Fibroblast of pulmonary artery (primary cell): ENCODE measurements at places on chromosomes 2 and 18.
A peak's percentile ranks its signal among the peaks of the same experiment; 100 is the strongest.

- DNase-seq: peak; percentile 13
These were observed 125.4 kb downstream of the TPO start for GRCh38 chr2:1538663-1539062.

GRCh38 chr2:149931486-149931885 is 343.9 kb upstream of the MMADHC start:
- no peak for DNase-seq

DNA sequence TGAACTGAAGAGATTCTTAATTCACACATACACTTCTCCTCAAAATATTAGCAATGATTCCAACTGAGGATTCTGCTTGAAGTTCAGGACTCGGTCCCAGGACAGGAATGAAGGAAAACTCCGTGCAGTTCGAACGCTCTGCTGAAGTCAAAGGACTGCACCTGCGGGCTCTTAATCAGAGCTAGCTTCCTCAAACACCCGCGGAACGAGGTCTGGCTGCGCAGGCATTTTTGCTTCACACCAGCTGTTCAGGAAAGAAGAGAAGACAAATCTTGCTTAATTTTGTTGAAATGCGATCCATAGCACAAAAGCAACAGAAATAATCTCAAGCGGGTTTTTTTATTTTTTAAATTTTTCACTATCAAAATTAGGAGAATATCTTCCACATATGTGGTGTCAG is 175.6 kb downstream of the LAMA1 start:
- DNase-seq: no peak

GRCh38 chr2:219133976-219134375 is 26.6 kb downstream of the NHEJ1 start:
- no peak for DNase-seq

GRCh38 chr2:235858881-235859280 is 309.3 kb downstream of the GBX2 start:
- DNase-seq: no peak

- no peak for DNase-seq
These were observed 33.0 kb downstream of the FTCDNL1 start for GRCh38 chr2:199818026-199818425.

DNA sequence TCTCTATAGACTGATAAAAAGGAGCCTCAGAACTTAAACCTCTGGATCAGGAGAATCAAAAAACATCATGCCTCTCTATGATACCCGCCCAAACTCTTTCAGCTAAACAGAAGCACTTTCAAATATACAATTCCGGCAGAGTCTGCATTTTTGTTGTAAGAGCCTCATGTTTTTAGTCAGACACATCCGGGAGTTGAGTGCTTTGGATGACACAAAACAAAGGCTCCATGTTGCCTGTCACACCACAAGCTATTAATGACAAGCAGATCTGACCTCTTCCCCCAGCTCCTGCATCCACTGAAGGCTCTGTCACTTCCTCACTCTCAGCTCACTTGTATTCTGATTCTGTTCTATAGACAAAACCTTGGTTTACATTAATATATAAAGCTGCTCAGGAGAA is 33.2 kb downstream of the SLC38A11 start:
- no peak for DNase-seq

DNA sequence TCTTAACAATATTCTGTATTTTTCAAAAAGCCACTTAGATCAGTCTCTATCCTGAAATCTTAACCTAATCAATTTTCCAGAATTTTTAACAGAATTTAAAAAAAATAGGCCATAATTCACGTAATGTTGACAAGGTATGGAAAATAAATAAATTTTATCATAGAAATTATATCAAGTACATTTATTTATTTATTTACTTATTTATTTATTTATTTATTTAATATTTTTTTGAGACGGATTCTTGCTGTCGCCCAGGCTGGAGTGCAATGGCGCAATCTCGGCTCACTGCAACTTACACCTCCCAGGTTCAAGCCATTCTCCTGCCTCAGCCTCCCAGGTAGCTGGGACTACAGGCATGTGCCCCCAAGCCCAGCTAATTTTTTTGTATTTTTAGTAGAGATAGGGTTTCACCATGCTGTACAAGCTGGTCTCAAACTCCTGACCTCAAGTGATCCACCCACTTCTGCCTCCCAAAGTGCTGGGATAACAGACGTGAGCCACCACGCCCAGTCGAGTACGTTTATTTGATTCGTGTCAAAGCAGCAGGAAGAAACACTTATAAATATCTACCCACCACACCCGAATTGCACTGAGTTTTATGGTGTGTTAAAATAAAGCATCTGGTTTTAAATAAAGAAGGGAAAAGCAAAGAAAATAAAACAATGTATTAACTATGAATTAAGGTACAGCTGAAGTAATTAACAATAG is 60.1 kb downstream of the DSC3 start:
- DNase-seq: no peak

GRCh38 chr2:105889046-105889445 is 144.3 kb downstream of the NCK2 start:
- DNase-seq: no peak

DNA sequence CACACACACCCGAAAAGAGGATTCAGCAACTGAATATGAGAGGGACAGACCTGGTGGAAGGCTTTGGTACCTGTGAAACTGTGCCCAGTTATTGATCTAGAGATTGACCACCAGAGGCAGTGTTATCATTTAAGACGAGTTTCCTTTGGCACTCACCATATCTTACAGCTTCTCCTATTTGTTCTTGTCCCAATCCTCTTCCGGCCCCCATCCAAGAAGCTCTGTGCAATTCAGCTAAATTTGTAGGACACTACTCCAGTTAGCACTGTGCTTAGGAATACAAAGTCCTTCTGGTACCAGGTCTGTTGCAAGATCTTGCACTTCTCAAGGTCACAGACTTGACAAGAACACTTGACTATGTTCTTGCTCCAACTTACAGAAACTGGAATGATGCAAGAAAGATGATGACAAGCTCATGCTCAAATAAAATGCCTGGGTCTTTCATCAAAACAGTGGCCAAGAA is 177.7 kb downstream of the TMEM247 start:
- DNase-seq: peak; percentile 89

GRCh38 chr2:225650041-225650440 is 250.5 kb downstream of the NYAP2 start:
- no peak for DNase-seq

- peak; percentile 69 for DNase-seq
These were observed 197.7 kb upstream of the STON1 start for GRCh38 chr2:48332286-48332685.

DNA sequence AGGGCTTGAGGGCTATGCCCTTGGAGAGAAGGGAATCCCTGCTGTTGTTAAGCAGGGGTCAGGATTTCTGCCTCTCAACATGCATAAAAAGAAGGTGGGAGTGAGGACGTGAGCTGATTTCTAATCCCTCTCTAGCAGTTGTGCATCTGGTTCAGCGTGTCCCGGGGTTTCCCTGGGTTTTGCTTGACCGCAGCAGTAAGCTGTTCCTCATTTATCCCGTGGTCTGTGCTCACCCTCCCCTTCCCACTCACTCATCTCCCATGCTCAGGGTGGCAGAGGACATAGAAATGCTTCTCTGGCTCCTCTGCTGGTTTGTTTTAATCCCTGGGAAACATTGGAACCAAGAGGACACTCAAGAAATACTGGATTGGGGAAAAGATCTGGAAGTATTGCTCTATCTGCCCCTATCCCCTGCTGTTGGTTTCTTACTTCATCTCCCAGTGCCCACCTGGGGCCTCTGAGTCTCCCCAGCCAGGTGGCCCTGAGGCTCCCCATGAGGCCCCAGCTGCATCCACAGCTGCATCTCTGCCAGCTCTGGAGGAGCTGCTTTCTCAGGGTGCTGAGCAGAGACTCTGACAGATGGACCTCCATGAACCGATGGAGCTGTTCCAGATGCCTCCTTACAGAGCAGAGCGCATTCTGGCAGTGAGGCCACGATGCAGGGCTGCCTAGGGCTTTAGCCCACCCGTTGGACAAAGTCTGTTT is 36.1 kb downstream of the TET3 start:
- DNase-seq: no peak

DNA sequence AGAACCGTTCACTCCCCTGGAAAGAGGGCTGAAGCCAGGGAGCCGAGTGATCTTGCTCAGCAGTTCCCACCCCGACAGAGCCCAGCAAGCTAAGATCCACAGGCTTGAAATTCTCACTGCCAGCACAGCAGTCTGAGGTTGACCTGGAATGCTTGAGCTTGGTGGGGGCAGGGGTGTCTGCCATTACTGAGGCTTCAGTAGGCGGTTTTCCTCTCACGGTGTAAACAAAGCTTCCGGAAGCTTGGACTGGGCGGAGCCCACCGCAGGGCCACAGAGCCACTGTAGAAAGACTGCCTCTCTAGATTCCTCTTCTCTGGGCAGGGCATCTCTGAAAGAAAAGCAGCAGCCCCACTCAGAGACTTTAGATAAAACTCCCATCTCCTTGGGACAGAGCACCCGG is 180.8 kb downstream of the WDR7 start:
- DNase-seq: no peak

GRCh38 chr2:48560546-48561209 is 30.7 kb downstream of the STON1 start:
- no peak for DNase-seq

DNA sequence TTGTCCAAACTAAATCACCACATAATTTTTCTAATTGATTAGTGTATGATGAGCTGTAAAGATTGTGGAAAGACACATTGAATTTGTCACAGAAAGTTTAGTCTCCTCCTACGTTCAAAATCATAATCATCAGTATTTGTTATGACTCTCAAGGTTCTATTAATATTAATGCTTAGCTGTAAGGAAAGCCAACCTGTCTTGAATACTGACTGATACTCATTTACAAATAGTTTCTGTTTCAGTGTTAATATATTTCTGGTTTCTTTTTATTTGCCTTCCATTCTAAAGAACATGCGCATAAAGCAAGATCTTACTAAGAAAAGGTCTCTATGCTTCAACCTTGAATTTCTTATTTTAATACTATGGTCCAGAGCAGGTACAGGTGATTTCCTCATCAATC is 55.1 kb downstream of the CPS1 start:
- DNase-seq: no peak

GRCh38 chr2:64888591-64889309 is 100.4 kb upstream of the SLC1A4 start:
- DNase-seq: peak; percentile 79

DNA sequence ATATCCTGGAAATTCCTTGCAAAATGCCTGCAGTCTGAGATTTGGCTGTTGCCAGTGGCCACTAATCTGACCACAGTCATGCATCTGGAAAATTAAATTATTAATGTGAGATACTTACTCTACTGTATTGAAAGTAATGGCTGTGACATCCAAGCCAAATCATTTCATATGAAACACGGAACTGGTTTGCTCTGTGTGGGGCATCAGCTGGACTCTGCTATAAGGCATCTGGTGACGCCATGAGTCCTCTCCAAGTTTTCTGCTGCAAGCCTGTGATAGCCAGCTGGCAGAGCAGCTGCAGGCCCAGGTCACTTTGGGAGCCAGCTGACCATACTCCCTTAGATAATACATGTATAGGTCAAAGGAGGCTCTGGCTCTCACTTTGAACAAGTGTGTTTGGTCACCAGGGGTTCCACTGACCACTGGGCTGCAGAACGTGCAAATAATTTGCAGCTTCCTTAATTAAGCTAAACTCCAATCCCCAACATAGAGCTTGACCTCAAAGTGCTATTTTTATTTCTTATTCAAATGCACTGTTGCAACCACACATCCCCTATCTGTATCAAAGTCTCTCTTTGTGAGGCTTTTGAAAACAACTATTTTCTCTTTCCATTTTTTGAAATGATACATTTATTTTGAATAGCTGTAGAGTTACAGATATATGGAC is 152.9 kb downstream of the NCKAP5 start:
- DNase-seq: no peak

DNA sequence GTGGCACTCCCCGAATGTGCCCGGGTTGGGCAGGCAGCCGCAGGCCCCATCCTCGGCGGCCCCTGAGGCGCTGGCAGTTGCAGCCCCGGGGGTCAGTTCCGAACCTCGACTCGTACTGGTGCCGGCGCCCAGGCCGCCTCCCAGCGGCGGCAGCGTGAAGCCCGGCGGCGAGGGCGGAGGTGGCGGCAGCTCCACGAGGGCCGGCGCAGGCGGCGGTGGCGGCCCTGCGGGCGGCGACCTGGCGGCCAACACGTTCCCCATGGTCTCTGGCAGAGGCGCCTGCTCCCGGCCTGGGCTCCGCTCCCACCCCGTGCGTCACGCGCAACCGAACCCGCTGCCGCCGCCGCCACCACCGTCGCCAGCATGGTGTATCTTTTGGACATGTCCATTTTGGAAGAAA is 196.3 kb downstream of the CCDC74A start:
- DNase-seq: no peak

- DNase-seq: no peak
These were observed 131.3 kb upstream of the TWIST2 start for GRCh38 chr2:238716585-238716984.

GRCh38 chr2:128435576-128436478 is 117.2 kb upstream of the HS6ST1 start:
- DNase-seq: no peak
